ENCODE measurements at places on chromosomes 6 and 20.

DNA sequence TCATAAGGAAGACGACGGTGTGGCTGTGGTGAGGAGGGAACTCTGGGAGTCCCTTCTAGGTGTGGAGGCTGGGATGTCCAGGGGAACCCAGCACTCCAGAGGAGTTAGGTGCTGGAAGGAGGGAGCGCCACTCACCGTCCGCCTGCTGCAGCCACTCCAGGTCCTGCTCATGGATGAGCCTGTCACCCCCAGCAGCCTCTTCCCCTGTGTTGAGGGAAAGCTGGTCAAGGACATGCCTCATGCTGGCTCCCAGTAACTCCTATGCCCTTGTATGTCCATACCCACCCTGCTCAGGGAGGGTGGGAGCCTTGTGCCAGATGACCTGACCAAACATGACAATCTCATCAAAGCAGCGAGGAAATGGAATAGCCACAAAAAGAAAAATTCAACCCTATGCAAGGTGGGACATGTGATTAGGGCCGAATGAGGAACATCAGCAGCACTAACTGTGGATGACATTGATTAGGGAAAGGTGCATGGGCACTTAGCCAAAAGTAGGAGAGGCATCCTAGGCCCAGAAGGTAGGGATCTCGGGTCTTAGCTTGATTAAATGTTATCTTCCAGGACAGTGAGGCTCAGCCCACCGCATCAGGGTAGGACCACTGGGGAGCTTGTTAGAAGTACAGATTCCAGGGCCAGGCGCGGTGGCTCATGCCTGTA lies 3.0 kb downstream of the DNPH1 start:
- DNase-seq, result no peak

GRCh38 chr6:134331256-134331655 lies 13.3 kb upstream of the SGK1 start:
- DNase-seq, result no peak

DNA sequence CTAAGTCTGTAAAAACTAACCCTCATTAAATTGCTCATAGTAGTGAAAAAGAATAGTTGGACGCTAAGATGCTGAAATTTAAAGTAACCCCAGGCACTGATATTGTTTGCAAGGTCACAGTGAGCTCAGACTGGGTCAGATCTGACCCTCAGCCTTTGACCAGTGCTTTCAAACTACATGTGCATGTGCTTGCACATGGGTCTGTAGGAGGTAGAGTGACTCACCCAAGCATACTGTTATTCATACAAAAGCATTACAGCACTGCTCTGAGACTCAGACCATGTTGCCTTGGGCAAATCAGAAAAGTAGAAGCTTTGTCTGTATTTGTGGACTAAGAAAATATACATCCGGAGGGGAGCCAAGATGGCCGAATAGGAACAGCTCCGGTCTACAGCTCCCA lies 326.4 kb upstream of the MARCKS start:
- DNase-seq, result no peak

- DNase-seq, result no peak
Observed at GRCh38 chr6:159493898-159494585, 199.0 kb downstream of the SOD2 start.

DNA sequence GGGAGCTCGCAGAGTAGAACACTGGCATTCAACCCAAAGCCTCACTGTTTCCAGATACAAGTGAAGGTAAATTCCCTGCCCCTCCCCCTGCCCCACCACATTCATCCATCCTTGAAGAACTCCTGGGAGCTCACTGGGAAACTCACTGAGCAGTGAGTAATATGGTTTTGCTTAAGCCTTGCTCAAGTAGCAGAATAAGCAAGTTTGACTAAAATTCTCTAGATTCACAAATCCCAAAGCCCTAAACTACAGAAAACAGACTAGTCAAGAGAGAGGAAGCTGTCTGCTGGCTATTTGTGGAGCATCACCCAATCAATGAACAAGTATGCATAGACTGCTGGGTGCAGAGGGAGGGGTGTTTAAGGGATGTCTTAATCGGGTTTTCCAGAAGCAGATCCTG lies 82.1 kb downstream of the UNC5CL start:
- no peak for DNase-seq

- no peak for DNase-seq
Observed at GRCh38 chr6:163635315-163635714, 220.8 kb downstream of the QKI start.

GRCh38 chr6:118319416-118319815 lies 228.7 kb upstream of the PLN start:
- no peak for DNase-seq

DNA sequence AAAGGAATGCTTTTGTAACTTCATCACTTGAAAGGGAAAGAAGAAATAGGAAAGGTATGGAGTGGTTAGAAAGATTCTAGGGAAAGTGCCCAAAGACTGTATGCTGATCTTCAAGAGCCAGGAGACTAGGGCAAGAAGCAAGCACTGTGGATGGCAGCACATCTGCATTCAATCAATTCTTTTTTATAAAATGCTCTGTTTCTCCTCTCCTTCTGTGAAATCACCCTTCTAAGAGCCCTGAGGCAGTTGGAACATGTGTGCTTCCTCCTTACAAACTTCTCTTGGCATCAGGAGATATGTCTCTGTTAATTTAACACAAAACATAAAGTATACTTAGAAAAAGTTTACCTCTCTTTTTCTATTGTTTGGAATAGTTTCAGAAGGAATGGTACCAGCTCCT lies 1162.2 kb upstream of the GJE1 start:
- DNase-seq, result no peak

DNA sequence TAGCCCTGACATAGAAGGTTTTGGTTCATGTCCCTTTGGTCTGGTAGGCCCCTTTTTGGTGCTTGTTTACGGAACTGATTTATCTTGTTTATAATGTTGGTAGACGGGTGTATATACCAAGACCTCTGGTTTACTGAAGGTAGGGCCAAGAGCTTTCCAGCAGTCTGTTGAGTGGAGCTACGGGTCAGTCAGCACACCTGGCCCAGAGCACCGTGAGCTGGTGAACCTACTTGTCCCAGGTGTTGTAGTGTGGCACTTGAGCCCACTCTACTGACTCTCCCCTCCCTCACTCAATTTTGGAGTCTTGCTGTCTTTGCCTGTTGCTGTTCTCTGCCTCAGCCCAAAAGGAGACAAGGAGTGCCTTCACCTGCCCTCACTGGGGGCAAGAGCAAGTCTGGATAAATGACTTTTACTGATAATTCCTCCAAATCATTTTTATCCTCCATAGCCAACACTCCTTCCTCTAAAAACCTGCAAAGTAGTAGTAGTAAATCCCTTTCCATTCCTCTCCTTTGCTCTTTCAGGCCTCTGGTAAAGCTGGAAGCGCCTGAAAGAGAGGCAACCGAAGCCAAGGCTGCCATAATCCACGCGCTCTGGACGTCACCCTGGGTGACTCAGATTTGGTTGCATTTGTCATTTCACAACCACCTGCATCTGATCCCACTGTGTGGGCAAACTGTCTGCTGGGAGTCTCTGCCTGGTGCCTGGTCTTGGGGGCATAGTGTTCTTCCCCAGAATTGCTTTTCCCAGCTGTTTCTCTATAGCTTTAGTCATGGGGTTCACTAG lies 22.2 kb downstream of the RREB1 start:
- DNase-seq, result peak; percentile 39

DNA sequence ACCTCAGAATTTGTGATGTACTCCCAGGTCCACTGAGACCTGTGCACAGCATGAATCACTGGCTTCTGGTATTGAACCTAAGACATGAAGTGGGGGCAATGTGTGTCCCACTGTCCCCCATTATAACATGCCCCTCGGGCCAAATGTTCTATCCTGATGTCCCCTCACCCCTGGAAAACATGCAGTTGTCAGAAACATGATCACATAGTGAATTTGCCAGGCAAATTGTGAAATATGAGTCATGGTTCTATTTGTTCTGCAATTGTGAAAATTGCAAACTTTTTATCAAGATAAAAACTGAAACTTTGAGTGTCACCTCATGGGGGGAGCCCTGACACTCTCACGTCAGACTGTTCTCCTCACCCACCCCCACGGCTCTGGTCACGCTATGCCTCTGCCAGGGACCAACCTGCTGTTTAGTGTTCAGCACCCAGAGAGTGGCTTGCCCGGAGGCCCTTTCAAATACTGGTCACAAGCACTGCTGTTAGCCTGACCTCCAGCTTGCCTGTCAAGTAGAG lies 305.3 kb downstream of the CLIC5 start:
- DNase-seq, result peak; percentile 95

- no peak for DNase-seq
Observed at GRCh38 chr6:145783796-145784195, 30.8 kb downstream of the FBXO30 start.

DNA sequence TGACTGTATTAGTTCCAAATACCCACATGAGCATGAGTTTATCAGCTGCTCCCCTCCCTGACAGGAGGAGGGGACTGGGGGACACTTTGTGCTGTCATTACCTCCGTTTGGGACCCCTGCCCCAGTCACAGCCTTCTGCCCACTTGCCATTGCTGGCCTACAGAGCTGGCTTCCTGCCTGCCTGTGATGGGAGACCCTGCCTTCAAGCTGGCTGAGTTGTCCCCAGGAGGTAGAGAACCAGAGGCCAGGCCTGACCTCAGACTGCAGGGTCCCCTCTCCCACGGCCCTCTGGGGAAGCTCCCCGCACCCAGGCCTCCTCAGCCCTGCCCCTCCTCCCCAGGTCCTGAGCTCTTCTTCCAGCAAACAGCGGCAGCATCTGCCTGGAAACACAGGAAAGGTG lies 105.5 kb downstream of the JPH2 start:
- DNase-seq, result no peak

DNA sequence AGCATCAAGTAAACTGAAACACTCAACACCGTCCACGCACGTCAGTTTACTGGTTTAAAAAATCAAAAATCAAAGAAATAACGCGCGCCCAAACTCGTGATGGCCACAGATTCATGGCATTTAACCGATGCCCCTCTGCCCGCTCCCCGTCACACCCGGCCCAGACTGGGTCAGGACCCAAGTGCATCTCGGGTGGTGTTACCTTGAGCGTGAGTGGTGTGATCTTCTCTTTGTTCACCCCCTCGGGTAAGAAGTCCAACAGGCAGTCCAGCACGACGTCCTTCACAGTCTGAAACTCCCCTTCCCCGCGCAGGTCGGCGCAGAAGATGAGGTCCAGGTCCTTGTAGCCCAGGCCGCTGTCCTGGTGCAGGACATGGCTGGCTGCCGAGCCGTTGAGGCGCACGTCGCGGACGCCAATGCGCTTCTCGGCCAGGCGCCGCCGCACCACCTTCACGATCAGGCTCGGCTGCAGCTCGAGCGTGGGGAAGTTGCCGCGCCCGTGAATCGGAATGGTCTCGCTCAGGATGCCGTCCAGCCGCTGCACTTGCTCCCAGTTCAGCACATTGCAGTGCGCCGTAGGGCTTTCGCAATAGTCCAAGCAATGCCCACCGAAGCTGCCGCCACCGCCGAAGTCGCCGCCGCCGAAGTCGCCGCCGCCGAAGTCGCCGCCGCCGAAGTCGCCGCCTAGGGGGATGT lies 945 bp downstream of the TENT5A start:
- DNase-seq, result peak; percentile 39

GRCh38 chr20:23627501-23627900 lies 10.3 kb downstream of the CST3 start:
- no peak for DNase-seq

DNA sequence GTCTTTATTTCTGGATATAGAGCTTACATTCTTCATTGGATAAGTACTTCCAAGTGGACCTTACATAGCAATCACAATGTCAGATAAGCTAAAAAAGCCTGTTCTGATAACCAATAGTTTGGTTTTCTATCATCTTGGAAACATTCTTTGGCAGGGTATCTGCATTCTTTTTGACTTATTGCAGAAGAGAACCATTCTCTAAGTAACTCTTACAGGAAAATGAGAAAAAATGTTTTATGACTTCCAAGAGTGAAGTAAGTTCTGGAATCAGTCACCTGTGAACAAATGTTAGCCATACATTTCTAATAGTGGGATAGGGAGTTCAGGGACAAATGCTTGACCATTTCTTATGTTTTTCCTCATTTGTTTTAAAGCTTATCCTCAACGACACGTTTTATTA lies 564.0 kb downstream of the CD109 start:
- DNase-seq, result no peak

- no peak for DNase-seq
Observed at GRCh38 chr6:141244366-141244765, 888.4 kb upstream of the GJE1 start.

GRCh38 chr20:8812817-8813216 lies 256.1 kb upstream of the PLCB4 start:
- DNase-seq, result no peak

DNA sequence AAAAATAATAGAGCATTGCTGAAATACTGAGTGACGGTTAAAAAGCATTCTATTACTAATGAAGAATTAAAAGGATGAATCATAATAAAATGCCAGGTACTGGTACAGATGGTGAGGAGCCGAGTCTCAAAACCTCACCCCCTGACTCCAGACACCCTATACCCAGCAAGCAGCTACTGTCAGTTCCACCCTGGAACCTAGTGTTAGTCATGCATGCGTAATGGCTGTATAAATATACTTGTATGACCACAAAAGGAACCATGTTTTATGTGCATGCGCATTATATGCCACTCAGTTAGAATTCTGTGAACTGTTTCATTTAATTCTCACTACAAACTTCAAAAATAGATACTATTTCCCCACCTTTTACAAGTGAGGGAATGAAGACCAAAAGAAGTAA lies 568.7 kb upstream of the RNF217 start:
- no peak for DNase-seq

- DNase-seq, result peak; percentile 40
Observed at GRCh38 chr20:49964964-49965780, 17.6 kb upstream of the SNAI1 start.

DNA sequence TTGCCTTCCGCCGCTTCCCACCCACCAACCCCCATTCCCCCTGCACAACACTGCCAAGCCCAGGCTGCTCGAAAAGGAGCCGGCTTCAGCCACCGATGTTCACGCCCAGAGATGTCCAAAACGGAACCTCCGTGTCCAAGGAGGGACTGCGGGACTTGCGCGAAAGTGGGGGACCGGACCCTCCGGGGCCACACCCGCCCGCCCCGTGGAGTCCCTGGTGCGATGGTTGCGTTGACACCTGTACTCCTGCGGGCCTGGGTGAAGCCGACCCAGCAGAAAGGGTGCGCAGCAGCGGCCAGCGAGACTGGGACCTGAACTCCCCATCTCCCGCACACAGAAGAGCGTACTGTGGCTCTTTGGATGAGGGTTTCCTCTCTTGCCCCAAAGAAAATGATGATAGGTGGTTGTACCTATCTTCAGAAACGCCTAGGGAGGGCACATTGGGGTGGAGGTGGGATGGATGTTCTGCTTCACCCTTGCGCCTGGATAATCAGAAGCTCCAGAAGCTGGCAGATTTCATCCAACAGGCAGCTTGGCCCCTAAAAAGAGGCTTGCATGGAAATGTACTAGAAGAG lies 1.9 kb upstream of the VGLL2 start:
- no peak for DNase-seq

All from activated CD4-positive, alpha-beta T cell treated with anti-CD3 and anti-CD28 coated beads, Interleukin-2, amount 50 U/mL, for 48 hours (primary cell).